ENCODE measurements at places on chromosomes 2 and 18. TPM values are rescaled to one million over a fixed set of nuclear protein-coding genes. Genes with fewer than 3 reads are reported as not detected.

DNA sequence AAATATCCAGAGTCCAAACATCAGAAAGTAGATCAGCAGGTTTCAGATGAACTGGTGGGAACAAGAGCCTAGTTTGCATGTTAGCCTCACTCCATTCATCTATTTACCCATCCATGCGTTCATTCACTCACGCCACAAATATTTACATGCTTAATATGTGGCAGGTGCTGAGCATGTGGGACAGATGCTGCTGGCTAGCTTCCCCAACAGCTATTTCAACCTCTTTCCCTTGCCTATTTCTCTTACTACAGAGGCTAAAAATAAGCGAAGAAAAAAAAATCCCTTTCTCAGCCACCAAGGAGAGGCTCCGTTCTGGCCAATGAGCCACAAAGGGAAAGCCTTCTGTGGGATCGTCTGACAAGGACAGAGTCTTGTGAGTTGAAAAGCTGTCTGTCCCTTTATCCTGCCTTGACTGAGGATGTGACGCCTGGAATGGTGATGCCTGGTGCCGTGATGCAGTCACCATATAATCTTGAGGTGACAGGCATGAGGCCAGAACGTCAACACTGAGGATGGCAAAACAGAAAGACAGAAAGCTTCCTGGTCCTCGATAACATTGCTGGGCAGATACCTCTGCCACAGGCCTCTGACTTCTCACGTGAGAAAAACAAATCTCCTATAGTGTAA lies 78.2 kb downstream of the KCTD1 start:
- no peak for DNase-seq
- H3K36me3 ChIP-seq, result no peaks in the 10 kb centered on the region
- H3K27me3 ChIP-seq, result no peaks in the 10 kb centered on the region
- H3K27ac ChIP-seq, result no peak overlapping the region
- no peaks in the 10 kb centered on the region for H3K4me1 ChIP-seq

DNA sequence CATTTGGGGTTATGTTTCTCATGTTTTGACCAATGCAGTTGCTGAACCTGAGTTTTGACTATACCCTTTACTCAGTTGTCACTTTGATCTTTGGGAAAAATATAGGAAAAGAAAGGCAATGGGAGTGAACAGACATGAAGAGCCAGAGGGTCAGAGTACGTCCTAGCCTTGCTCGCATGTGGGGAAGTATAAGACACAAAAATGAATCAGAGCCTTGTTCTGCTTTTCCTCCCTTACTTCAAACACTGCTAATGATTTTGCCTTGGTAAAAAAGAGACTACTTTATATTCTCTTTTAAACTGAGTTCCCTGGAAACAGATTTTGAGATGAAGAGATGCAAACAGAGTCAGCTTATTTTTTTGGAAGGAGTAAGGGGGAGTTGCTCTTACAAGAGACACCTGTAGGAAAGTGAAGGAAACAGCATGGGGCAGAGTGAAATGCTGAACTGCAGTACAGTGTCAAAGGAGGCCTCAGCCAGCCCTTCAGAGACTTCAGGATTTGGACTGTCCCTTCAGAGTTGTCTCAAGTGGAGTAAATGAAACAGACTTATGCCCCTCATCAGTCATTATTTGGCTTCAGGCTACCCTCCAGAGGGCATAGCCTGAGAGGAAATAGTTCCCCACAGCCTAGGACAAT lies 11.1 kb upstream of the FAP start:
- H3K4me3 ChIP-seq, result no peak overlapping the region
- DNase-seq, result no peak
- no peaks in the 10 kb centered on the region for H3K27me3 ChIP-seq

DNA sequence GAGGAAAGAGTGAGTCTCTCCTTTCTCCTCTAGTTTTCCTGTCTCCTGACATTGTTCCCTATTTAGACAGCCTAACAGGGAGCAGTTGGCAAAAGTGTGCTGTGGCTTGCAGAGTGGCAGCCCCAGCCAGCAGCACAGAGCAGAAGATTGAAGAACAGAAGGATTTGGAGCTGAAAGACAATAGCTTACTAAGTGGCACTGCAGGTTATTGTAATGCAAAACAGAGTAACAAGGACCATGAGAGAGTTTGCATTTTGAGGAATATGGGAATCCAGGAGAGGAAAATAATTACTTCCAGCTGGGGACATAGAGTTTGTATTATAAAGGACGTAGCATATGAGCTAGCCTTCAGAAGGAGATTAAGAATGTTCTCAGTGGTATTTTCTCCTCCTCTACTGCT lies 342.4 kb downstream of the AKAIN1 start:
- no peak overlapping the region for H3K4me3 ChIP-seq
- no peaks in the 10 kb centered on the region for H3K27me3 ChIP-seq
- no peaks in the 10 kb centered on the region for H3K4me1 ChIP-seq
- no peak for DNase-seq

UGT1A8 gene
- not detected for total RNA-seq

C1QL2 gene
- not detected for total RNA-seq

DNA sequence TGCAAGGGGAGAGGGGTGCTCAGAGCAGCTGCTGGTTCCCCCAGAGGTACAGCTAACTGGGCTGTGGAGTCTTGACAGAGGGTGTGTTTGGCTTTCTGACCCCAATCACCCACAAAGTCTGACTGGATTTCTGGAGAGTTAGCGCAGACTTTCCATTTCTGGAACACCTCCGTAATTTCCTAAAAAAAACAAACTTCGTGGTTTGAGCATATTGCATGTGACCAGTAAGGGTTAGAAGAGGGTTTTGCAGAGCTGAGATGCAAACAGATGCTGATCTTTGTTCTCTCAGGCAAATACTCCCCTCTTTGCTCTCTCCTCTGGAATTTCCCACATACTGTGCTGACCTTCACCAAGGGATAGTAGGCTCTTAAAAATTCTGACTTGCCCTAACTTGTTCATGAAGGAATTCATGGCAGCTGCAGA lies 44.5 kb upstream of the TMEM247 start:
- H3K4me1 ChIP-seq, result peaks cover 19% of the 10 kb centered on the region
- H3K4me3 ChIP-seq, result no peak overlapping the region
- no peak overlapping the region for H3K27ac ChIP-seq
- peaks cover 11% of the 10 kb centered on the region for H3K27me3 ChIP-seq
- DNase-seq, result no peak

NEURL3 gene
- total RNA-seq, result not detected

DNA sequence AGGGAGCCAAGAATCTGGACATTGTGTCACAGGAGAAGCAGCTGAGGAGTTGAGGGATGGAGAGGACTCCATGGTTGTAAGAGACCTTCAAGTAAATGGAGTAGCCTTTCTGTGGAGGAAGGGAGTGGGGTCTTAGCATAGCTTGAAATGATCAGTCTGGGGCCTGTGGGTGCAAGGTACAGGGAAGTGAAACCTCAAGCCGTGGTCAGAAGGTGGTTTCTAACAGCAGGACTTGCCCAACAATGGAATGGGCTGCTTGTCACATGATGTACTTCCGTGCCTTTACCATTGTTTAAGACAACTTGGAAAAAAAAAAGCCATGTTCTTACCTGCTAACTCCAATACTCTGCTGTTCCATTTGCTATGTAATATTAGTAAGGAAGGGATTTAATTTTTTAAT lies 140.7 kb downstream of the LDLRAD4 start:
- H3K4me1 ChIP-seq, result peaks cover 4% of the 10 kb centered on the region
- no peak overlapping the region for H3K27ac ChIP-seq
- H3K4me3 ChIP-seq, result no peak overlapping the region
- no peaks in the 10 kb centered on the region for H3K36me3 ChIP-seq
- DNase-seq, result no peak
- no peaks in the 10 kb centered on the region for H3K27me3 ChIP-seq

DNA sequence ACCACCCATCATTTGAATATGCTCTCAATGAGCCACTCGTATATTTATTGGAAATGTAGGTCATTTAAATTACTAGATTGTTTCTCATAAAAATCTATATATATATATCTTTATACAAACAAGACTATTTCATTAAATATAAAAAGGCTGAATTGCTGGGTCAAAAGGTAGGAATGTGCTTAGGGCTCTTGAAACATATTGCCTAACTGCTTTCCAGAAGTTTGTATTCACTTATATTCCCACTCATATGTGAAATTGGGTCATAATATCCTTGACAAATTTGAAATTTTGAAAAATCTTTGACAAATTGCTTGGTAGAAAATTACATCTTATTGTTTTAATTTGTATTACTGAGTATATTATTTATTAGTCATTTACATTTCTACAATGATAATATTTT lies 999.8 kb upstream of the CDH2 start:
- no peak for DNase-seq
- no peak overlapping the region for H3K27ac ChIP-seq
- H3K27me3 ChIP-seq, result no peaks in the 10 kb centered on the region
- H3K36me3 ChIP-seq, result no peaks in the 10 kb centered on the region

DNA sequence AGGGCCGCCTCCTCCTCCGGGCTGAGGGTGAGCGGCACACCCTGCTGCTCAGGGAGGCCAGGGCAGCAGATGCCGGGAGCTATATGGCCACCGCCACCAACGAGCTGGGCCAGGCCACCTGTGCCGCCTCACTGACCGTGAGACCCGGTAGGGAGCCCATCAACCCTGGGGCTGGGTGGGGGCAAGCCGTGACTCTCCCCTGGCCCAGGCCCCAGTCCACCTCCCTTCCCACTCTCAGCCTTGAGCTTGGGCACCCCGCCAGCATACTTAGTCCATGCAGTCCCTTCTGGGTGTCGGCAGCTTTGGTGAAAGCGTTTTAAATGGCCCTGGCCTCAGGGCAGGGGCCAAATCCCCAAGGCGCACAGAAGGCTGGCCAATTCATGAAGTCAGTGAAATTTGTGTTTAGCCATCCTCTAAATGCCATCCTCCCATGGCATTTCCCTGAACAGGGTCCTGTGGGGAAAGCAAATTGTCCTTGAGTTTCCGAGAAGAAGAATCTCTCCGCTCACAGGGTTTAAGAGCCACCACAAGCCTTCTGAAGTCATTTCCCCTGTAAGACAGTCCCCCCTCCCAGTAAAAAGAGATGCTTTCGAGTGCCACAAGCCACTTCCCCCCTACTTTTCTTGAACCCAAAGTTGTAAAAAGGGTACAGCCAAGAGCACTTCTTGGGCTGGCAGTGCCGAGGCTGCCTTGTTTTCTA lies 17.2 kb downstream of the SPEG start:
- no peak overlapping the region for H3K4me3 ChIP-seq
- H3K27ac ChIP-seq, result no peak overlapping the region
- no peaks in the 10 kb centered on the region for H3K36me3 ChIP-seq
- H3K27me3 ChIP-seq, result peaks cover 7% of the 10 kb centered on the region
- H3K4me1 ChIP-seq, result no peaks in the 10 kb centered on the region

GRCh38 chr2:236867441-236868260 lies 218.0 kb upstream of the COPS8 start:
- no peak overlapping the region for H3K27ac ChIP-seq
- DNase-seq, result no peak
- no peaks in the 10 kb centered on the region for H3K27me3 ChIP-seq
- no peaks in the 10 kb centered on the region for H3K4me1 ChIP-seq
- no peak overlapping the region for H3K4me3 ChIP-seq

TDRD15 gene
- total RNA-seq, result 0.33 TPM

- H3K27ac ChIP-seq, result no peak overlapping the region
- peaks cover 4% of the 10 kb centered on the region for H3K4me1 ChIP-seq
- H3K4me3 ChIP-seq, result no peak overlapping the region
- no peaks in the 10 kb centered on the region for H3K36me3 ChIP-seq
Measured at GRCh38 chr18:58819051-58819450, 45.6 kb upstream of the ZNF532 start.

- no peaks in the 10 kb centered on the region for H3K36me3 ChIP-seq
- peaks cover 37% of the 10 kb centered on the region for H3K4me1 ChIP-seq
- peak; percentile 43 for DNase-seq
- H3K27me3 ChIP-seq, result no peaks in the 10 kb centered on the region
Measured at GRCh38 chr2:172442072-172442895, 14.9 kb downstream of the ITGA6 start.

DNA sequence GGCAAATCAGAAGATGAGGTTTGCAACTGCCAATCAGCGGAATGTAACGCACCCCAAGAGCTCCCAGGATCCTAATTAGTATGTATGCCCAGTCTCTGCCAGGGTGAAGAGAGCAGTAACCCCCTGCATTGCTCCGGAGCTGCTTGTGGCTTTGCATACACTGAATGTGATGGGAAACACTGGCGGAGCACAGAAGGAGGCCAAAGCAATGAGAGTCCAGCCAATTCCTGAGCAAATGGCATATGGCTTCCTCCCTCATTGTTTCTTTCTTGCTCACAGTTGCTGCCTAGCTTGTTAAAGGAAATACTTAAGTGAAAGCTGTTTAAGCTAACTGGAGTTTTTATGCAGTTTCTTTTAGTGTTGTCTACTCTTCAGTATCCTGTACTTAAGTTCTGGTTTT lies 343.5 kb upstream of the NT5C1B start:
- no peak for DNase-seq
- no peaks in the 10 kb centered on the region for H3K4me1 ChIP-seq
- no peak overlapping the region for H3K4me3 ChIP-seq
- no peaks in the 10 kb centered on the region for H3K36me3 ChIP-seq

DNA sequence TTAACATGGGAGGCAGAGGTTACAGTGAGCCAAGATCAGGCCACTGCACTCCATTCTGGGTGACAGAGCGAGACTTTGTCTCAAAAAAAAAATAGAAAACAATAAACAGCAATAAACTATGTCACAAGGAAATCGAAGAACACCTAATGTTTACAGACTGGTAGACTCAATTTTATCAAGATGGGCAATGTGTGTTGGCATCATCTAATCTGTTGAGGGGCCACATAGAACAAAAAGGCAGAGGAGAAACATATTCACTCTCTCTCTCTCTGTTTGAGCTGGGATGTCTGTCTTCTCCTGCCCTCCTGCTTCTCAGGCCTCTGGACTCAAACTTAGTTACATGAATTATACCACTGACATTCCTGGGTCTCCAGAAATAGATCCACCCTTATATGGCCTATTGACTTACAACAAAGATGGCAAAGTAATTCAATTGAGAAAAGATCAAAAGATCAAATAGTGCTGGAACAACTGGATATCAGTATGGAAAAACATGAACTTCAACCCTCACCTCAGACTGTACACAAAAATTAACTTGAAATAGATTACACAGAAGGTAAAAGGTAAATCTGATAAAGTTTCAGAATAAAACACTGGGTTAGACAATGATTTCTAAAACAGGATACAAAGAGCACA lies 703.8 kb upstream of the CRIM1 start:
- H3K4me1 ChIP-seq, result no peaks in the 10 kb centered on the region
- H3K27ac ChIP-seq, result no peak overlapping the region
- DNase-seq, result no peak

DNA sequence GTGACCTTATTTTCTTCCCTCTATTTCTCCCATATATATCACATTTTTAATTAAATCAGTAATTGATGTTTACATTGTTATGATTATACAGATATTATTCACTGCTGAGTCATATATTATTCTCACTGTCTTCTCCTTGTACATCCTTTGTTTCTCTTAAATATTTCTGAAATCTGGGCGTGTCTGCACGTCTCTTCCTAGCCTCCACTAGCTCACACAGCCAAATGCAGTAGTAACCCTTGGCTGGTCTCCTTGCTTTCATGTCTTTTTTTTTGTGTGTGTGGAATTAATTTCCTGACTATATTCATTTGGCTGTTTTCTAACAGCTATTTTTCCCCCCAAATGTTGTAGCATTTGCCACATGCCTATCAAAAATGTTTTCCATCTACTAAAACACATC lies 15.8 kb downstream of the CCNYL1 start:
- no peak for DNase-seq
- no peaks in the 10 kb centered on the region for H3K36me3 ChIP-seq
- H3K27ac ChIP-seq, result no peak overlapping the region
- no peak overlapping the region for H3K4me3 ChIP-seq
- H3K27me3 ChIP-seq, result no peaks in the 10 kb centered on the region

GRCh38 chr2:62744603-62745002 lies 39.1 kb downstream of the EHBP1 start:
- H3K36me3 ChIP-seq, result no peaks in the 10 kb centered on the region
- no peak overlapping the region for H3K27ac ChIP-seq
- DNase-seq, result no peak
- H3K27me3 ChIP-seq, result no peaks in the 10 kb centered on the region

RETREG2 gene
- total RNA-seq, result 77.0 TPM
